NCI-H748 treated with DMSO at 0.1 percent for 48 hours (cell line): ENCODE measurements at places on chromosomes 1 and 21.

- DNase-seq, result no peak
These were observed 2.0 kb downstream of the COL24A1 start for GRCh38 chr1:86154571-86155050.

DNA sequence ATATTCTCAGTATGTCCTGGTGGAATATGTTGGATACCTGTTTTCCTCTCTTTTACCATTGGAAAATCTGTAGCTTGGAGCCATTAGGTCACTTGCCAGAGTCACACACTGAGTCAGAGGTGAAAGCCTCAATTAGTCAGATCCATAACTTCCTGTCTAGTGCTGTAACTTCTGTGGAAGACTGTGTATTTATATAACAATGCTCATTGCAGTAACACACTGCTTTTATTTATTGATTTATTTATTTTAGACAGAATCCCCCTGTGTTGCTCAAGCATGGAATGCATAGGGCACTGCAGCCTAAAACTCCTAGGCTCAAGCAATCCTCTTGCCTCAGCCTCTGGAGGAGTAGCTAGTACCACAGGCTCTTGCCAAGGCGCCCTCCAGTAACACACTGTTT lies 1.3 kb upstream of the DOCK7 start:
- no peak for DNase-seq

GRCh38 chr1:115666702-115667101 lies 24.9 kb downstream of the VANGL1 start:
- no peak for DNase-seq

GRCh38 chr1:208047975-208048374 lies 137.1 kb upstream of the CD34 start:
- DNase-seq, result no peak

DNA sequence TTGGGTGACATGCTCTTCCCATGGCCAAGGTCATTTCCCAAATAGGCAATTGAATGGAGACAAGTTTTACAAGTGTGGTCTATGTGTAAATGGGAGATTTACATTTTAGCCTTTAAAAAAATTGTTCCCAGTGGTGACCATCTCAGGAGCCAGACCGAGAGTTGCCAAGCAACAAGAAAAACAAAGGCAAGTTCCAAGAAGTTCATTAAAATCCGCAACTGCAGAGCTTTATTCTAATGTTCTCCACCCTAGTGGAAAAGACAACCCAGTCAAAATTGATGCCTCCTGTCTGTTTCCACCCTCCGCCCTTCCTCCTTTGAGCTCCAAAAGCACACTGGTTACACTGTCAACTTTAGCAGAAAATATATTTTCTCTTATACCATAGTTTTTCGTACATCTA lies 33.2 kb upstream of the CD55 start:
- no peak for DNase-seq

GRCh38 chr1:178926046-178926445 lies 55.2 kb upstream of the ANGPTL1 start:
- DNase-seq, result no peak

- DNase-seq, result no peak
These were observed 7.4 kb upstream of the S100A10 start for GRCh38 chr1:152000964-152001630.

DNA sequence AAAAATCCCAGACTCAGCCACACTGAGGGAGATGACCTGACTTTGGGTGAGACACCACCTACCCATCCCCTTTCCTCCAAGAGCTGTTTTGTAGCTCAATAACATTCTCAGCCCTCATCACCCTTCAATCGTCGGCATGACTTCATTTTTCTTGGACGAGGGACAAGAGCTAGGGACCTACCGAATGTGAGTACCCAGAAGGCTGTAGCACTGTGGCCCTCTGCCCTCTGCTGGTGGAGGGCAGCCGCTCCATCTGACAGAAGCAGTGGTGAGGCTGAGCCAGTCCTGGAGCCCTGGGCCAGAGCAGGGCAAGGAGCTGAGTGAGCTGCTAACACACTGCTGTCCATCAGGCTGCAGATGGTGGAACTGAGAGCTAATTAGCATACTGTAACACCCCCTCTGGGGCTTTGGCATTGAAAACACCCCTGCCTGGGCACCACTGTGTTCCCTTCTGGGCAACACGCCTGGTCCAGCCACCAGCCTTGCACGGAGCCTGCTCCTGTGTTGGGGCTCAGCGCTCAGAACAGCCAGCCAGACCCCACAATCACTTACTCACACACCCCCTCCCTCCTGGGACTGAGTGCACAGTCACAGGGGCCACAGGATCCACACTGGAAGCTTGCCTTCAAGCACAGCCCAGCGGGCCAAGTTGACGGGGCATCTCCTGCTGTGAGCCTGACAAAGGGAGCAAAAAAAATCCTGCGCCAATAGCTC lies 18.3 kb upstream of the ALPL start:
- no peak for DNase-seq

DNA sequence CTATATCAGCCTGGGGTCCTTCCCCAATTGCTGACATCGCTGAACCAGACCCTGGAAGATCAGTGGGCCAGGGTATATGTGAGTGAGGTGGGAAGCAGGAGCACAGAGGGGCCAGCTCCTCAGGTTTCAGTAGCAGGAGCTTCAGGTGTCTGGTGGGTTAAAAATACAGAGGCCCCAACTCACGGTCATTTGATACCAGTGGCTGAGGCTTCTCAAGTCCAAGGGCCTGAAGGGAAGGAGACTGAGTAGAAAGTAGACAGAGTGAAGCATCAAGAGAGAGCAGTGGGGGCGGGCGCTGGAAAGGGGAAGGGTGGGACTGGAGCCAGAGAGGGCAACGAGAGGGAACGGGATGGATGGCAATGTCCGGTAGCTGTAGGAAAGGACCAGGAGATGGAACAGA lies 2.0 kb upstream of the CASQ1 start:
- DNase-seq, result no peak

DNA sequence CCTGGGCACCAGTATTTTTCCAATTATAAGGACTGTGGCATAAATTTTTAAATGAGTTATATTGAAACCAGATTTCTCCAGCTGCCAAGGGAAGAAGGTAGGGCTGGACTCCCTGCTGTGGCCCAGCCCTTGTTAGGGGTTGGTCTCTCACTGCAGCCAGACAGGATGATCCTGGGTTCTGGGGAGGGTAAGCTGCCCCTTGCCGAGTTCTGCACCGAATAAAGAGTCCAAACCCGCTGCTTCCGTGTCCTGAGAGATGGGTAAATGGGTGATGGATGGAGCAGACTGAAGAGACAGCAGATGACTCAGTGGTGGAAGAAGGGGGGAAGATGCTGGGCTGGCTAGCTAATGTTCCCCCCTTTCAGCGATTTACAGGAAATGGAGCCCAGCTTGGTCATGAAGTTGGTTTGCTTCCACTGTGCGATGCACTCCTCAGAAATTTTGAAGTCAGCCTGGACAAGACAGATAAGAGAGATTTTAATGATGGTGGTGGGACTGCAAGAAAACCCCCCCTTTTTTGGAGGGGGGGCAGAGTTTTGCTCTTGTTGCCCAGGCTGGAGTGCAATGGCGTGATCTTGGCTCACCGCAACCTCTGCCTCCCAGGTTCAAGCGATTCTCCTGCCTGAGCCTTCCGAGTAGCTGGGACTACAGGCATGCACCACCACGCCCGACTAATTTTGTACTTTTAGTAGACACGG lies 41.4 kb downstream of the YARS1 start:
- no peak for DNase-seq

DNA sequence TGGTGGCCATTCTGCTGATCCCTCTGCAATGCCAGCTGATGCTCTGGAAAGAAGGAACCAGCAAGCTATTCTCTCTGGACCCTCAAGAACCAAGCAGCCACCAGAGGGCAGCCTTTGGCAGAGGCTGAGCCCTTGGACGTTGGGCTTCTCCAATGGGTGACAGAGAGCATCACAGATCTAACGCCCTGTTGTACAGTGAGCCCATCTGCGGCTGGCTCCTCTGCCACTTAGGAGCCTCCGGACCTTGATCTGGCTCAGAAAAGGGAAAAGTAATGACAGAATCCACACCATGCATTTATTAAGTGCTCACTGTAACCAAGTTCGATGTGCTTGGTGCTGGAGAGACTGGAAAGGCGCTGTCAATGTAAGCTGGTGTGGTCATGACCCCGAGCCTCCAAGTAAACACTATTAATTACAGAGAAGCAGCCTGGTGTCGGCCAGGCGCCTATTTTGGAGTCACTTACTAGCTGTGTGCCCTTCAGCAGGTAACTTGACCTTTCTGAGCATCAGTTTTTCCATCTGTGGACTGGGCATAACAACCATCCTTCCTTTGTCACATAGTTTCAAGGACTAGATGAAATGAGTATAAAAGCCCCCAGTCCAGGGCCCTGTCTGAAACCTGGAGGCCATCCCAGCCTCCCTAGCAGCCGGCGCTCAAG lies 34.9 kb downstream of the ECE1 start:
- DNase-seq, result peak; percentile 18

DNA sequence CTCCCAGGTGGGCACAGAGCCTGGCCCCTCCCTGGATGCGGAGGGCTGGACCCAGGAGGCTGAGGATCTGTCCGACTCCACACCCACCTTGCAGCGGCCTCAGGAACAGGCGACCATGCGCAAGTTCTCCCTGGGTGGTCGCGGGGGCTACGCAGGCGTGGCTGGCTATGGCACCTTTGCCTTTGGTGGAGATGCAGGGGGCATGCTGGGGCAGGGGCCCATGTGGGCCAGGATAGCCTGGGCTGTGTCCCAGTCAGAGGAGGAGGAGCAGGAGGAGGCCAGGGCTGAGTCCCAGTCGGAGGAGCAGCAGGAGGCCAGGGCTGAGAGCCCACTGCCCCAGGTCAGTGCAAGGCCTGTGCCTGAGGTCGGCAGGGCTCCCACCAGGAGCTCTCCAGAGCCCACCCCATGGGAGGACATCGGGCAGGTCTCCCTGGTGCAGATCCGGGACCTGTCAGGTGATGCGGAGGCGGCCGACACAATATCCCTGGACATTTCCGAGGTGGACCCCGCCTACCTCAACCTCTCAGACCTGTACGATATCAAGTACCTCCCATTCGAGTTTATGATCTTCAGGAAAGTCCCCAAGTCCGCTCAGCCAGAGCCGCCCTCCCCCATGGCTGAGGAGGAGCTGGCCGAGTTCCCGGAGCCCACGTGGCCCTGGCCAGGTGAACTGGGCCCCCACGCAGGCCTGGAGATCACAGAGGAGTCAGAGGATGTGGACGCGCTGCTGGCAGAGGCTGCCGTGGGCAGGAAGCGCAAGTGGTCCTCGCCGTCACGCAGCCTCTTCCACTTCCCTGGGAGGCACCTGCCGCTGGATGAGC lies 34.2 kb downstream of the TRIM11 start:
- no peak for DNase-seq

- no peak for DNase-seq
These were observed 274.8 kb upstream of the RUNX1 start for GRCh38 chr21:35323947-35324346.

- DNase-seq, result no peak
These were observed 119.2 kb upstream of the IPO9 start for GRCh38 chr1:201709564-201710295.

- DNase-seq, result no peak
These were observed 118.7 kb upstream of the ZBTB40 start for GRCh38 chr1:22332795-22333499.
